ENCODE measurements at places on chromosomes 1 and 21. TPM values are rescaled to one million over a fixed set of nuclear protein-coding genes. Genes with fewer than 3 reads are reported as not detected.

Gene CAMK2N1
- 69.6 TPM for polyA plus RNA-seq

Gene PRDM16
- polyA plus RNA-seq, result 7.3 TPM

Gene UBAP2L
- polyA plus RNA-seq, result 210 TPM

Gene DFFB
- 9.8 TPM for polyA plus RNA-seq

Gene HJV
- polyA plus RNA-seq, result 0.13 TPM

Gene FAM43B
- 1.00 TPM for polyA plus RNA-seq

Gene LIPI
- 0.38 TPM for polyA plus RNA-seq

DNA sequence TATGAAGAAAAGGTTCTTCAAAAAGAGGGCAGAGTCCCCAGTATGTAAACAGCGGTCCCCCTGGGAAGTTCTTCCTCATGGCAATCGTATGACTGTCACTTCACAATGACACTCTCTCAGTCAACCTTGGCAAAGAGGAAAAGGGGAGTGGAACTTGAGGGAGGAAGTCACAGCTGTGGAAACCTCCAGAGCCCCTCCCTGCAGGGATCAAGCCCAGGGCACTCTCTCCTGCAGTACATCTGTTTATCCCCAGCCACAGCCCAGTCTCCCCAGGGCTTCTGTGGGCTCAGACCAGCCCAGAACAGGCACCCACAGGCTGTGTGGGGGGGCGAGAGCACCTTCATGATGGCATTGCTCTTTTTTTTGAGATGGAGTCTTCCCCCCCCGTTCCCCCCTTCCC is 2.0 kb downstream of the ATP13A2 start:
- no peak for DNase-seq

- no peak for DNase-seq
Observed at GRCh38 chr1:26541431-26541815, 11.9 kb downstream of the RPS6KA1 start.

DNA sequence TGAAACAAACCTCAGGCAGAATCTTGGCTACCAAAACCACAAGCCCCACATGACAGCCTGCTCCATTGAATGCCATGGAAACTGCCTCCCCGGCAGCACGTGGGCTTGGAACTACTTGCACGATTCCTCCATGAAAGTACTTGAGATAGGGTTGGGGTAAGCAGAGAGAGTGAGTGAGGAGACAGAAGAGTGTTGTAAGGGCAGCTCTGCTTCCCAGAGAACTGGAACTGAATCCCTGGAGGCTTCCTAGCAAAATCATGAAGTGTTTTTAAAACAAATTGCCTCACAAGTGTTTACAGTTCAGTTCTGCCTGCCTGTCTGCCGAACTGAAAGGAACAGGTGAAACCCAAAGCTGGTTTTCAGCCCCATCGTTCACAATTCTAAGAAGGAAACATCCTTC is 35.3 kb upstream of the DNASE2B start:
- DNase-seq, result no peak

DNA sequence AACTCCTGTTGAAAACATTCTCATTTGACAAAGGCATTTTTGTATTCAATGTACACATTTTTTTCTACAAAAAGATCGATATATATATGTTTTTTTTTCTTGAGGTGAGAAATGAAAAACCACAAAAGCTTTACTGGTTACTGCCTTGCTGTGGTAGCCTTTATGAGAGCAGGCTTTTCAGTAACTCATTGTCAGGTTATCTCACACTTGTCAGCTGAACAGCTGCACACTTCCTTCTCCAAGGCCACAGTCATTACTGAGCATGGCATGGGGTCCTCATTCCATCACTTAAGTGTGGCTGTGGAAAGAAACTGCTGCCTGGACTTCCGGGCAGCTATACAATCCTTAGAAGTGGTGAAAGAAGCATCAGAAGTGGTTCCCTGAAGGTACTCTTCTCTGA is 169.3 kb upstream of the ZP4 start:
- no peak for DNase-seq

DNA sequence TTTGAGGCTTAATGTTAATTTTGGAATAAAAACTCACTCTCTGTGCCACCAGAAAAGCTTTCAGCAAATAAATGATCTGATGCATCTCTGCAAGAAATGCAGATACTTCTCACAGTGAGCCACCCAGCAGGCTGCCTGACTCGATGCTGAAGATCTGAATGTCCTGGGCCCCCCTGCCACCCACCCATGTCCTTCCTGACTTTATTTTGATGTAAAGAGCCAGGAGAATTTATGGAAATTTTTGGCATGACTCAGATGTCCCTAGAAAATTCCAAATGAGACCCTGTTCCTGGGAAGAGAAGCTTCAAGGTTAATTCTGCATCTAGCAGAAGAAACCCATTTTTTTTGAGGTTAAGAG is 62.8 kb upstream of the COA6 start:
- no peak for DNase-seq

DNA sequence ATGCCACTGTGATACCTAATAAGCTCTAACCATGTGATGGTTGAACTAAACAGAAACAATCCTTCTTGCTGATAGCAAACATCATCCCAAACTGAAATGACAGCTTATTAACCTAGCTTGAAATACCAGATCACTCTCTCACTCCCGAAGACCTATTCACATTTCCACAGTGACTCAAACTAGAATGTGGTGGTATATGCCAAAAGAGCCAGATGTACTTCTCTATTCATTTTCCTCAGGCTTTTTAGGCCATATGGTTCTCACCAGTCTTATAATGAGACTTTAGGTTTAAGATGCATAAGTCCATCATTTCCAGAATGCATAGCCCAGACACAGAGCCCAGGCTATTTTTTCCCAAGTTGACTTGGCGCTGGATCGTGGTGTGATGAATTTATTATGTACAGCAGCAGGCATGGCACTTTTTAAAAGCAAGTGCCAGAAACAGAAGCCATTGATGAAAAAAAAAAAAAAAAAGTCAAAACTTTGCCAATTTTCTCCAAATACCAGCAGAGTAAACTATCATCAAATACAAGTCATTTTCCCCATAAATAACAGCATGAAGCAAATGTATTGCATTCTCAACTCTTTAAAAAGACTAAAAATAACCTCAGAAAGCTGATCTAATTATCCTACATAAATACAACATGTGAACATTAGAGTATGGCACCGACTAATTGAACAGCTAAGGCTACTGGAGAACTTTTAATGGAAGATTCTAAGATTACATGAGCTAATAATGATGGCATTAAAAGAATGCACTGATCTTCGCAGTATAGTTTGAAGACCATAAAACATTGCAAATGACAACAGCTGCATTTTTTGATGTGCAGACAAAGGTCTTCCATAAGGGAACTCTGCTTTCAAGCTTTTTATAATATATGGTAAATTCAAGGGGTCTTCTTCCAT is 365.4 kb downstream of the LRRIQ3 start:
- DNase-seq, result no peak

- no peak for DNase-seq
Observed at GRCh38 chr1:8328271-8328670, 10.4 kb downstream of the SLC45A1 start.

DNA sequence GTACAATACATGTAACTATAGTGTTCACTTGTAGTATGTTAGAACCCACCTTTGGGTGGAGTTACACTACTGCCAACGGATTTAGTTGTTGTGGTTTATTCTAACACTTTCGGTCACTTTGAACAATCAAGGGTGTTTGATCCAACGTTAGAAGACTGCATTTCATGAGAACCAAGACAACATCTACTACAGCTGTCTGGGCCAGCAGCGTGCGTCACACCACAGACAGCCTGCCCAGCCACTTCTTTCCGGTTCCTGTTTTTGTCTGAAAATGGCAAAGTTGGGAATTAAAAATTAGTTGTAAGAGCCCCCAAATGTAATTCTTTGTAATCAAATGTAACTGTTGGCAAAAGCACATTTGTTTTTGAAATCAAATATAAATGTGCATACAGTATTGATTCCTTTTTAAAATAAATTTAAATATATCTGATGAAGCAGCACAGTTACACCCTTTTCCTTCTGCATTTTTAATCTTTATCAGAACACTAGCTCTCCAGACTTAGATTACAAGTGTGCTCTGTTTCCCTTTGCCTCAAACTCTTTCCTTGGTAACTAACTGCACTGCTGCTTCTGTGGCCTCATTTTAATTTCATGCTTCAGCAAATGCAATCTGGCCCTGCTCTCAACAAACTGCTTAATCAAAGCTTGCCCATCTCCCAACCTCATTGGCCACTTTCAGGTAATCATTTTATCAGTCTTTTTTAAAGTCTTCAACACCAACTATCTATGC is 86.6 kb upstream of the DPH5 start:
- no peak for DNase-seq

- DNase-seq, result no peak
Observed at GRCh38 chr1:55040933-55041494, 1.7 kb downstream of the PCSK9 start.

- DNase-seq, result no peak
Observed at GRCh38 chr1:4924356-4924755, 269.9 kb downstream of the AJAP1 start.

DNA sequence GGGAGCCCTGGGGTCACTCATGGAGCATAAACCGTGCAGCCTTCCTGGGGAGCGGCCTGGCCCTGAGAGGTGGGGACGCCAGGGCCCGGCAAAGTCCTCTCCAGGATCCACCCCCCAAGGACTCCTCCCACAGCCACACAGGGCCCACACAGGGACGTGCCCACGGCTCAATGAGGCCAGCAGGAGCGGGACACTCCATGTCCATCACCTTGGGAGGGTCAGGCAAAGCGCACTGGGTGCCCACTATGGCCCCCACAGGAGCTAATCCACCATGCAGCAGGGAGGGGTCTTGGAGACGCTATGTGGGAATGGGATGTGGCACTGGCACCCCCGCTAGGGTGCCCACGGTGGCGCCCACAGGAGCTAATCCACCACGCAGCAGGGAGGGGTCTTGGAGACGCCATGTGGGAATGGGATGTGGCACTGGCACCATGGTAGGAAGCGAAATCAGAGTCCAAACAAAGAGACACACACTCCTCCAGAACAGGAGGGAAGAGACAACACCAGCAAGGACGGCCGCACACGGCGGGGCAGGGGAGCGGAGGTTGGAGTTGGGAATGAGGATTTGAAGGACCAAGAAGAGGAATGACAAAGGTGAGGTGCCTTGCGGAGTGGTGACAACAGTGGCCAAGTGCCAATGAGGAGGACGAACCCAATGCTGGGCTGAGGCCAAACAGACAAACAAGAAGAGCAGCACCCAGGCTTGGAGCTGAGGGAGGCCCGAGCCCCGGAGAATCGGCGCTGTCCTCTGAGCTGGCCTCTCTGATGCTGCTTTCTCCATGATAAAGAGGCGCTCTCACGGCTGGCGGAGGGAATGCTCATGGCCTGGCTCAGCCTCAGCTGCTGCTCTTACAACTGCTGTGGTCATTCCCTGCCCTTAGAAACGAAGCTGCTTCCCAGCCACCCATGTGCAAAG is 18.1 kb upstream of the SLC19A1 start:
- no peak for DNase-seq

DNA sequence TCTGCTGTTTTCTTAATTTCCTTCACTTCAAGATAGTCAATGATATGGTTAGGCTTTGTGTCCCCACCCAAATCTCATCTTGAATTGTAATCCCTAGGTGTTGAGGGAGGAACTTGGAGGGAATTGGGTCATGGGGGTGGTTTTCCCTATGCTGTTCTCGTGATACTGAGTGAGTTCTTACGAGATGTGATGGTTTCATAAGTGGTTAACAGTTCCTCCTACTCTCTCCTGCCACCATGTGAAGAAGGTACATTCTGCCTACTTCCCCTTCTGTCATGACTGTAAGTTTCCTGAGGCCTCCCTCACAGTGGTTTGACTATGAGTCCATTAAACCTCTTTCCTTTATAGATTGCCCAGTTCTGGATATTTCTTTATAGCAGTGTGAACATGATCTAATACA is 74.0 kb upstream of the SAMSN1 start:
- no peak for DNase-seq

DNA sequence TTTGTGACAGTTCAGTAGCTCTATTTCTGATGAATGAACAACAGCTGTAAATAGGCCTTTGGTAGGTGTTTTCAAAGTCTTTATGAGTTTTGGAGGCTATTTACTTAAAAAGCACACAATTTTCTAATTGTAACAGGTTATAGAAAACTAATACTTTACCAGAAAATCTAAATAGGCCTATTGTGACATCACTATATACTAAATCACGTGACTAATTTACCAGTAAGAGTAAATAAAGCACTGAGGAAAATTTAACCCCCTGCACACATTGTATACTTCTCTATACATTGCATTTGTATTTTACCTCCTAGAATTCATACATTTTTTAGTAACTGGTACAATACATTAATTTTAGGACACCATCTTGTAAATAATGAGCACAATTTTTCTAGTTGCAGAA is 15.0 kb downstream of the KRTAP26-1 start:
- no peak for DNase-seq

GRCh38 chr1:41742219-41742618 is 176.5 kb downstream of the HIVEP3 start:
- no peak for DNase-seq

- no peak for DNase-seq
Observed at GRCh38 chr21:43370888-43371570, 55.9 kb downstream of the SIK1 start.

DNA sequence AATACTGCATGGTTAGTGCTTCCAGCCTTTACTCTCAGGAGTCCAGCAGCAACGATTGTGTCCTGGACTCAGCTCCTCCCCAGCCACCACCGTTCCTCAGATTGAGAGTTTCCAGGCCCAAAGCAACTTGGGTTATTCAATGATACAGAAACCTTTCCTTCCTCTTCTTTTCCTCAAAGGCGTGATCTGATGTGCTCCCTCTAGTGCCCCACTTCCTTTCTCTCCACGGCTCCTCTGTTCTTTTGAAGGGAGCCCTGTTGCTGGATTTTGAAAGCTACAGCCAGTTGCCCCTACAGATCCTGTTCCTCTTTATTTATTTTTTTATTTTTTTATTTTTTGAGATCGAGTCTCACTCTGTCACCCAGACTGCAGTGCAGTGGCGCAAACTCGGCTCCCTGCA is 14.1 kb downstream of the CRP start:
- no peak for DNase-seq

DNA sequence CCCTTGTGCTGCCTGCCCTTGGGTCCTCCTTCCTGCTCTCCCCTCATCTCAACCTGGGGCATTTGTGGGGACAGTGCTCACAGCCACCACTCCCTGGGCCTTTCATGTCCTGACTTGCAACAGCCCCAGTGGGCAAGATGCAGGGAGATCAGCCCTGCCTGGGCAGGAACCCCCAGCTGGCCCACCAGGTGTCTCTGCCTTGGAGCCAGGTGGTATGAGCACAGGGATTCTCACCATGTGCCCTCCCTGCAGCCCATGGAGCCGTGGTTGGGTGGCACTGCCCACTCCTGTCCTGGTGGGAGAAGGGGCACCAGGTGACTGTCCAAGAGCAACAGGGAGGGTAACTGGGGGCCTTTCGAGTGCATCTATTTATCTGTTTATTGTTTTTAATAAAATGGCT is 100.4 kb downstream of the AJAP1 start:
- no peak for DNase-seq
